WTC11 (cell line): ENCODE measurements at places on chromosomes 6 and 20.

GRCh38 chr20:44138867-44139266 is 48.1 kb downstream of the JPH2 start:
- no peak overlapping the region for H3K27ac ChIP-seq
- H3K36me3 ChIP-seq = no peaks in the 10 kb centered on the region
- H3K27me3 ChIP-seq = peaks cover 4% of the 10 kb centered on the region; the same call in 1 of the 2 replicates
- no peak overlapping the region for H3K4me3 ChIP-seq
- no peak for DNase-seq

DNA sequence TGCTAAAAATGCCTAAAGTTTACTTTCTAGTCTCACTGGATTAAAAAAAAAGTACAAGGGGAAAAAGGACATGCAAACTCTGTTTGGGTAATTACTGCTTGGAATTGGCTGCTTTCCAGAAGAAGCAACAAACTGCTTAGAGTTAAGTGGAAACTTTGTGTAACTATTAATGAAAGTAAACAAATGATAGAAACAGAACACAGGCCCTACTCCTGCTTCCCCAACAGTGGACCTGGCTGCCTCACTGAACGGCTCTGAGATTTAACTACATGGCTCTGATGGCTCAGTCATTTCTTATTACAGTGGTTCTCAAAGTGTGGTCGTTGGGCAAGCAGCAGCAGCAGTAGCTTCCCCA is 108.5 kb downstream of the MAN1A1 start:
- no peak for DNase-seq
- H3K4me1 ChIP-seq = peaks cover 21% of the 10 kb centered on the region
- no peak overlapping the region for H3K4me3 ChIP-seq
- H3K36me3 ChIP-seq = peaks cover 3% of the 10 kb centered on the region

- no peaks in the 10 kb centered on the region for H3K27me3 ChIP-seq
- no peak overlapping the region for H3K27ac ChIP-seq
Measured at GRCh38 chr6:93047033-93047432, 372.3 kb downstream of the EPHA7 start.

DNA sequence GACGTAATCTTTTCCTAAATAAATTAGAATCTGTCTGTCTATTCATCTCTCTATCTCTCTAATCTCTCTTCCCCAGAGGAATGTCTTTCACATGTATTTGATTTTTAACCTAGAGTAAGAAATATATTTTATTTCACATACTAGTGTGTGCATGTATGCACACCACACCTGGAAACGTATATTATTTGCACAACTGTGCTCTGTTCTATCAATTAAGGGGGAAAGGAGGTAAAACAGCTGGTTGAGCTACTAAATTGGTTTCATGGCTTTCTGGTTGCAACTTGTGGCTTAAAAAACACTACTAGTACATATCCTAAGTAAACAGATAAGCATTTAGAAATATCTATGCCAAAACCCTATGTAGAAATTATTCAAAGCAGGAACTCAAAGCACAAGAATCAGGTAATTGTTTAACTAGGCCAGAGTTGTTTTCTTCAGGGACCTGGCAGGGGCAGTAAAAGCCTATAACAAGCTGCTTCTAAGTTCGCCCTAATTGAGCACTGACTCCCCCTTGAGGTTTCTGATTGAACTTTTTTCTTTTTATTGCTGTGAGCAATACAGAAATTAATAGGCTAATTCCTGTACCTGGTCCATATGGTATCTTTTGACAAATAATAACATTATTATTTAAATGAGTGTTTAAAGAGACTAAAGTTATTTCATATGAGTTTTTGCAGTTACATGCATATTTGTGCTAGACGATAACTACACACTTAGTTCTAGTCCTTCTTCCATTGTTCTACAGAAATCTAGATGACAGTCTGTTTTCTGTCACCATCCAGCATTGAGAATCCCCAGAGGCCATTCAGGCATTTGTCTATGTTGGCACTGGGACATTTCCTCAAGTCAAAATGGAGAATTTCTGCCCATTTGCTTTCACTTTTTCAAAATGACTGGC is 88.6 kb downstream of the MCHR2 start:
- H3K36me3 ChIP-seq = no peaks in the 10 kb centered on the region
- H3K27ac ChIP-seq = no peak overlapping the region
- no peaks in the 10 kb centered on the region for H3K4me1 ChIP-seq
- DNase-seq = no peak

DNA sequence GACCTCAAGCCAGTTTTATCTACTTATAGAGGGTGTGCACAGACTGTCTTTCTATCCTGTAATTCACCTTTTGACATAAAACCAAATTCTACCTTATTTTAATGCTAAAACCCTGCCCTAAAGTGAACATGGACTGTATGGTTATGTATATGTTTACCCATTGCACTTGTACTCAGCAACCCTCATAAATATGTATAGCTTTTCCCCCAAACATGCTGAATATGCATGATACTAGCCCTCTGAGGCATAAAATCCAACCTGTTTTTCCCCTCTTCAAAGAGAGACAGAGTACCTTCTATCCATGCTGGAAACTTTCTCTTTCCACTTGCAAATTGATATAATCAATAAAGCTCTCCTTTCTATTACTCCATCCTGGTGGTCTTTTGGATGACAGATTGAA is 267.9 kb upstream of the BMP2 start:
- no peaks in the 10 kb centered on the region; the same call in 1 of the 2 replicates for H3K36me3 ChIP-seq
- DNase-seq = no peak
- no peak overlapping the region for H3K4me3 ChIP-seq

DNA sequence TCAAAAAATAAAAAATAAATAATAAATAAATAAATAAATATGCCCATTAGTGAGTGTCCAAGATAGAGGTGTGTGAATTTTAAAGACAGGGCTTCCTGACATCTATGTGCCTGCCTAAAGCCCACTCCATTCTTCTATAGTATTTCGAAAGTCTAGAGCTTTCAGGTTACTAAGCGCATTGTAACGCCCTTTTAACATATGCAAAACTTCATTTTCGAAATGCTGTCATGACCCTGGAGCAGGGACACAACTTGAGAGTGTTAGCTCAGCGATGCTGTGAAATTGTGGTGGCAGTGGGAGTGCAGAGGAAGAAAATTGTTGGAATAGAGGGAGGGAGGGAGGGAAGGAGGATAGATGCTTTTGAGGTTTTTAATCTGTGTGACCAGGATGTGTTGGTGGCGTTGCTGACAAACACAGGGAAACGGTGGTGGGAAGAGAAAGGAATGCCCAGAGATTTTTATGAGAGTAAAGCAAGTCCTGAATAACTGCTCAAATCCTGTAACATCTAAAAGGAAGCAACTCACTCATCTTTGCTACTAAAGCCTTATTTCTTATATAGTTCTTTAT is 169.3 kb downstream of the ARID1B start:
- H3K27ac ChIP-seq = peak overlapping the region; percentile 95; the same call in 1 of the 2 replicates
- DNase-seq = no peak
- no peaks in the 10 kb centered on the region for H3K27me3 ChIP-seq
- no peaks in the 10 kb centered on the region for H3K36me3 ChIP-seq
- no peak overlapping the region for H3K4me3 ChIP-seq

GRCh38 chr6:75296811-75297779 is 12.5 kb upstream of the TMEM30A start:
- H3K27ac ChIP-seq = no peak overlapping the region
- DNase-seq = no peak
- peaks cover 12% of the 10 kb centered on the region for H3K4me1 ChIP-seq
- no peak overlapping the region for H3K4me3 ChIP-seq
- no peaks in the 10 kb centered on the region for H3K27me3 ChIP-seq

- H3K27ac ChIP-seq = no peak overlapping the region
- peaks cover 9% of the 10 kb centered on the region for H3K4me1 ChIP-seq
- peaks cover 35% of the 10 kb centered on the region for H3K36me3 ChIP-seq
- no peak for DNase-seq
- H3K27me3 ChIP-seq = no peaks in the 10 kb centered on the region
Measured at GRCh38 chr6:17892097-17892686, 95.2 kb downstream of the KIF13A start.

DNA sequence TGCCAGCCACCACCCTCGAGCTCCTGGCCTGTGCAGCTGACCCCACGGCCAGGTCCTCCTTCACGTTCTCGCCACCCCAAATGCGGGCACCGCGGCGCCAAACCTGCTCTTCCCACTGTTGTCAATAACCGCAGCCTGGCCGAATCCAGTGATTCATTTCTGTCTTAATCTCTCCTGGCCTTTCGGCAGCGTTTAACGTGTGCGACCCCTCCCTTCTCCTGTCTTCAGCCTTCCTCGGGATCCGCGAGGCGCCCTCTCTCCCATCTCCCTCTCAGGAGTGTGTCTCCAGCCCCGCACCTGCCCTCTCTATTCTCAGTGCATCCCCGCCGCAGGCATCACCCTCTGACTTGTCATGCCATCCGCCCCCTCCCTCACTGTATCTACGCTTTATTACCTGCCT is 91.4 kb downstream of the THBS2 start:
- peaks cover 5% of the 10 kb centered on the region; the same call in 1 of the 2 replicates for H3K4me1 ChIP-seq
- H3K27me3 ChIP-seq = no peaks in the 10 kb centered on the region
- no peak overlapping the region for H3K4me3 ChIP-seq
- DNase-seq = no peak
- no peak overlapping the region for H3K27ac ChIP-seq
- H3K36me3 ChIP-seq = 0 out of 2 replicates have a peak, but pooled peaks cover 4% of the 10 kb centered on the region

DNA sequence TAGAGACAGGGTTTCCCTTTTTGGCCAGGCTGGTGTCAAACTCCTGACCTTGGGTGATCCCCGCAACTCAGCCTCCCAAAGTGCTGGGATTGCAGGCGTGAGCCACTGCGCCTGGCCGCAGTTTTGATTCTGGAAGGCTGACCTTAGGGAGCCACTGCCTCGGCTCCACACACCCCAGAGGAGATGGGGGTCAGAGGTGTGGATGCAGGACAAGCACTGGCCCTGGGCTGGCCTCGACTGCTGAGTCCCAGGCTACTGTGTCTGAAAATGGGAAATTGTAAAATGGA is 1.5 kb downstream of the ZBP1 start:
- H3K27ac ChIP-seq = no peak overlapping the region
- no peaks in the 10 kb centered on the region for H3K4me1 ChIP-seq
- H3K36me3 ChIP-seq = no peaks in the 10 kb centered on the region
- H3K4me3 ChIP-seq = no peak overlapping the region
- no peaks in the 10 kb centered on the region; the same call in 1 of the 2 replicates for H3K27me3 ChIP-seq
- DNase-seq = no peak

DNA sequence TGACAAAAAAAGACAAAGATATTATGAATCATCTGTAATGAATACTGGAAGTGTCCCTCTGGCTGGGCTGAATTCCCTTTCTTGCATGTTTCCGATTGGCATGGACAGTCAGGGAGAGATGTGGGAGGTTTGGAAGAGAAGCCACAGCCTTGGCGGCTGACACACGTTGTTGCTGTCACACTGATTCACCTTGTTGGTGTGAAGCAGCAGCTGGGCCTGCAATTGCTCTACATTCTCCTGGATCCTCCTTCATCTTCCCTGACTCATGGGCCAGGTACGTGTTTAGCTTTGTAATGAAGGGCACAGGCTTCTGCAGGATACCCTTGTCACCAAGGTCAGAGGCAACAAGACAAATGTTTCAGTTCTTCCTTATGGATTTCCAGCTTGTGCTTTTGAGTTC is 13.4 kb upstream of the SMIM8 start:
- H3K4me1 ChIP-seq = no peaks in the 10 kb centered on the region
- peaks cover under 1% of the 10 kb centered on the region for H3K27me3 ChIP-seq
- DNase-seq = no peak
- peaks cover 2% of the 10 kb centered on the region; the same call in 1 of the 2 replicates for H3K36me3 ChIP-seq

DNA sequence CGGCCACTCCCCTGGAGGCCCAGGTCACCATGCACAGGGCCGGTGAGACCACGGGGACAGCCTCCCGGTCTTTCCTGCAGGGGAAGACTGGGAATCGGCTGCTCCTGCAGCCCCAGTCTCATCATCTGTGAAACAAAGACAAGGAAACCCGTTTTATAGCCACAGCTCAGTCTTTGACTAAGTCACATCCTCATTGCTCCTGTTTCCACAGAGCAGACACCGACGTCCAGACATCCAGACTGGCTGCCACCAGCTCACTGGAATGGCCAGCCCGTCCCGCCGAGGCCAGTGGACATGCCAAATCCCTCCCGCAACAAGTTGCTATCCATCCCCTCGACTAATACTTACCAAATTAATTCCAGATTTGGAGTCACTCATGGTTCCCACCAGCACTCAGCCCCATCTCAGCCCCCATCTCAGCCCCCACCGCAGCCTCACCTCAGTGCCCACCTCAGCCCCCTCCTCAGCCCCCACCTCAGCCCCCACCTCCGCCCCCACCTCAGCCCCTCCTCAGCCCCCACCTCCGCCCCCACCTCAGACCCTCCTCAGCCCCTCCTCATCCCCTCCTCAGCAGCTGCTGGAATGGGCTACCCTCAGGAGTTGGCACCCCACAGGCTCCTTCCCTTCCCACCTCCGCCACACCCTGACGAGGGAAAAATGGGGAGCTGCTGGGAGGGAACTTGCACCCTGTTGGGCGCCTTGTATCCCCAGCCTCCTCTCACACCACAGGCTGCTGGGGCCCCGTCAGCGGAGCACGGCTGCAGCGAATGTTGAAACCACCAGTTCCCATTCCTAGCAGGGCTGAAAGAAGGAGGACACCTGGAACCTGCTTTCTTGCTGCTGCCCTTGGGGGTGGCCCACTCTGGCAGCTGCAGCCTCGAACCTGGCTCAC is 48.7 kb downstream of the YTHDF1 start:
- peaks cover 11% of the 10 kb centered on the region for H3K27me3 ChIP-seq
- DNase-seq = no peak
- H3K4me1 ChIP-seq = no peaks in the 10 kb centered on the region
- H3K4me3 ChIP-seq = no peak overlapping the region
- peaks cover 6% of the 10 kb centered on the region for H3K36me3 ChIP-seq

DNA sequence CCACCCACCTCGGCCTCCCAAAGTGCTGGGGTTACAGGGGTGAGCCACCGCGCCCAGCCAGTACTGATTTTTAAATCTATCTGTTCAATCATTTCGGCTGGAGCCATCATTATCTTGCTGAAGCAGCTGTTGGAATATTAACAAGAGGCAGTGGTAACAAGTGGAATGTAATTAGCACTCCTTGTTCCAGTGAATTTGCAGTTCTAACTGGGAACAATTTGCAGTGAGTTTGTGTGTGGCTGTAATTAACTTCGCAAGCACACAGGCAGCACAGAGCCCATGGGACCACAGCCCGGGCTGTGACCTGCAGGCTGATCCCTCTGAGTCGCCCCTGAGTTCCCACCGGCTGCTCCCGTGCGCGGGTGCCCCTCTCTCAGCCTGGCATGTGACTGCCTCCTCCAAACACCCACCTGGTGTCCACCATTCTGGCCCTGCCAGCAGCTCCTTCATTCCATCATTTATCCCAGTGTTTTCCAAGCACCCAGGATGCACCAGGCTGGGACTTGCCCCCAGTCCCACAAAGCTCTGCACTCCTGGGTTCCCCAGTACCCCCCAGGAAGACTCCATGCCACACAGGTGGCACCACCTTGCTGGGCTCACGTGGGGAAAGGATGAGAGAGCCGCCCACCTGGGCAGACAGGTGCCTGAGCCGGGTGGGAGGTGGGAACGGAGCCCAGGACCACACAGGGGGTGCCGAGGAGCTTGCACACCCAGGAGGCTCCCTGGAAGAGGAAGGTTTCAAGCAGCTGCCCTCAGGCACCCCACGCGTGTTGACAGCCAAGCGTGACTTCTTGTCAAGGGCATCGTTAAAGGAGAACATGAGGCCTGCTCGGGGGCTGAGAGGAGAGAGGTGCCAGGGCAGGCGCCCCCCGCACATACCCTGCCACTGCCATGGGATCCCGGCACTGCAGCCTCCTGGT is 75.2 kb downstream of the YTHDF1 start:
- no peaks in the 10 kb centered on the region; the same call in 1 of the 2 replicates for H3K27me3 ChIP-seq
- peaks cover 7% of the 10 kb centered on the region for H3K36me3 ChIP-seq
- no peak overlapping the region for H3K4me3 ChIP-seq
- no peak for DNase-seq
- peaks cover 8% of the 10 kb centered on the region for H3K4me1 ChIP-seq
- H3K27ac ChIP-seq = no peak overlapping the region

GRCh38 chr6:50361641-50362331 is 312.1 kb upstream of the DEFB112 start:
- no peaks in the 10 kb centered on the region for H3K27me3 ChIP-seq
- H3K4me3 ChIP-seq = no peak overlapping the region
- H3K27ac ChIP-seq = no peak overlapping the region
